Neural progenitor cell (in vitro differentiated cells): ENCODE measurements at places on chromosomes 11 and 22. TPM values are rescaled to one million over a fixed set of nuclear protein-coding genes. Genes with fewer than 3 reads are reported as not detected.

- H3K27ac ChIP-seq, result no peak overlapping the region
- H3K36me3 ChIP-seq, result no peaks in the 10 kb centered on the region
- no peaks in the 10 kb centered on the region for H3K27me3 ChIP-seq
- peaks cover 5% of the 10 kb centered on the region for H3K4me1 ChIP-seq
These were observed 878.8 kb downstream of the NTM start for GRCh38 chr11:132249256-132249655.

DNA sequence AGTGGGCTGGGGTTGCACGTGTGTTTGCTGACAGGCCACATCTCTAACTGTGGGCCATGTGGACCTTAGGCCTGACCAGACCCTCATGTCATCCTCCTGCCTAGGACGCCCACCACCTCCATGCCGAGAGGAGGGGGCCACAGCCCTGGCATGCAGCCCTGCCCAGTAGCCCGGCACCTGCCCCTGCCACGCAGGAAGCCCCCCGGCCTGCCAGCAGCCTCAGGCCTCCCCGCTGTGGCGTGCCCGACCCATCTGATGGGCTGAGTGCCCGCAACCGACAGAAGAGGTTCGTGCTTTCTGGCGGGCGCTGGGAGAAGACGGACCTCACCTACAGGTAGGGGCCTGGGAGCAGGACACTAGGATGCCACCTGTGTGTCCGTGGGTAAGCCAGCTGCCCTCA lies 6.4 kb downstream of the MMP11 start:
- no peak overlapping the region for H3K27ac ChIP-seq
- H3K27me3 ChIP-seq, result peaks cover 7% of the 10 kb centered on the region
- no peak for DNase-seq

DNA sequence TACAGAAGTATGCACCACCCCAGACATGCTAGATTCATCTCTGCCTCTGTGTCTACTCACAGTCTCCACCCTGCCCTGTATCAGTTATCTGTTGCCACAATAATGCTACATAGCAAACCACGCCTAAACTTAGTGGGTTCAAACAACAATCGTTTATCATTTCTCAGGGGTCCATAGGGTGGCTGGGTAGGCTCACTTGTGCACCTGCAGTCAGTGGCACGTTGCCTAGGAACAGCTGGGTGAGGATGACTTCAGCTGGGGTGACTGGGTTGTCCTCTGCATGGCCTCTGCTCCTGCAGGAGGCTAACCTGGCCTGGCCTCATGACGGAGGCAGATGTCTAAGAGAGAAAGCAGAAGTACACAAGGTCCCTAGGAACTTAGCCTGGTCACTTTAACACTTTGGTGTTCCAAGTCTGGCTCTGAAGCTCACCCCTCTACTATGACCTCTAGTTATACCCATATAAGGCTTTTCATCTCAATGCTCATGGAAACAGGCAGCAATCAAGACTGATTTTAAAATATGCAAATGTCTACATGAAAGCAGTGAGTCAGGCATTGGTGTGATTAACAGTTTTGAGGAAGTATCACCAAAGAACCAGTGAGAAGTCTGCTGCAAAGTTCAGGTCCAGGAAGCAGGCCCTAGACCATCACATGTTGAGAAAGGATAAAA lies 10.7 kb downstream of the OLFML1 start:
- H3K4me1 ChIP-seq, result peaks cover 8% of the 10 kb centered on the region
- no peak for DNase-seq
- H3K4me3 ChIP-seq, result no peak overlapping the region
- H3K27ac ChIP-seq, result no peak overlapping the region
- no peaks in the 10 kb centered on the region for H3K27me3 ChIP-seq

DNA sequence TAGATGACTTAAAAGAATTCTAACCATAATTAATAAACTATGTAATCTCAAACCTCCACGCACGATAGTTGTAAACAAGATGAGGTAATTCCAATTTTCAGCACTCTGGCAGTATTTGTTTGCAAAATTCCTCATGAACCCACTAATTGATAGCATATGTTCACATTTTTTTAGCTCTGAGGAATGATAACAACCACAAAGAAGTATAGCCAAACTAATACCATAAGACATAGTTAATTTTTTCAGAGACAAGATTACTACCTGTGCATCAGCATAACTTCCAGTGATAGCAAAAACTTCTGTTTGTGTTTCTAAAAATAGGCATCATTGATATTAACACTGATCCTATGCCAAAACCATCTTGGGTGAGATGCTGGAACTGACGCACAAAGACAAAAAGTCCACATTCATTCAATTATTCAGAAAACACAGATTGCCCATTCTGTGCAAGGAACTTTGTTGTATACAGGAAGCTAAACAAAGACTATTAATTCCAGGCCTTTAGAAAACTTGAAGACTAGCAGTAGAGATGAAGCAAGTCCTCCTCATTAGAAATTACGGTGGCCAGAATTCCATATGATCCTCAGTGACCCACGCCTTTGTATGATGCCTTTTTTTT lies 57.7 kb downstream of the PDGFD start:
- H3K27ac ChIP-seq, result no peak overlapping the region
- no peaks in the 10 kb centered on the region for H3K27me3 ChIP-seq
- no peak overlapping the region for H3K4me3 ChIP-seq
- no peaks in the 10 kb centered on the region for H3K36me3 ChIP-seq
- DNase-seq, result no peak
- H3K4me1 ChIP-seq, result no peaks in the 10 kb centered on the region

OSM gene
- total RNA-seq, result not detected in 2 replicates
